ENCODE measurements at places on chromosomes 6 and 20. TPM values are rescaled to one million over a fixed set of nuclear protein-coding genes. Genes with fewer than 3 reads are reported as not detected.

Gene TGM3
- not detected for total RNA-seq

Gene PPP1R16B
- total RNA-seq = 0.44 TPM

Gene REM1
- total RNA-seq = 1.2 TPM

Gene POLR1C
- total RNA-seq = 19.5 TPM

Gene ADGRF1
- not detected for total RNA-seq

Gene ME1
- total RNA-seq = 13.2 TPM

Gene NKX2-2
- total RNA-seq = not detected

Gene NRSN1
- total RNA-seq = not detected

Gene SFT2D1
- 43.9 TPM for total RNA-seq

Gene COL10A1
- not detected for total RNA-seq

Gene FAM184A
- total RNA-seq = 0.83 TPM
